ENCODE measurements at places on chromosomes 3 and 15.

GRCh38 chr3:187403768-187404288 is 35.6 kb downstream of the RTP4 start:
- DNase-seq, result no peak

GRCh38 chr15:59176653-59177316 is 29.9 kb upstream of the LDHAL6B start:
- DNase-seq, result no peak

DNA sequence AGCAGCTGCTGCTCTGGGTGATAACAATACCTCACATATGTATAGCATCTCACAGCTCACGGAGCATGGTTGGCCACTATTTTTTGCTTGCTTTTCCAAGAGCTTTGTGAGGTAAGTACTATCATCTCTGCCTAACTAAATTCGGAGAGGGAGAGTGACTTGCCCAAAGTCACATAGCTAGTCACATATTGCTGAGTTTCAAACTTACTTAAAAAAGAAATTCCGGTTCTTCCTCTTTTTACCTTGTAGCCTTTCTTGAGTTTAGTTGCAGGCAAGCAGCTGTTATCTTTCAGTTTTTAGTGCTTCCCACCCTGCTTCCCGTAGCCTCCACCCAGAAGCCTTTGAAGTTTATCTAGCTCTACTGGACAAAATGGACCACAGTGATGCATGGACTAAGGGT is 309.2 kb downstream of the PDCD6IP start:
- DNase-seq, result no peak

- peak; percentile 29 for DNase-seq
These were observed at the start of gene PTPN9 for GRCh38 chr15:75578948-75579920. TSS of gene PTPN9 (minus strand) at chr15:75579315. CDS start at chr15:75578776, 539 bp downstream.

DNA sequence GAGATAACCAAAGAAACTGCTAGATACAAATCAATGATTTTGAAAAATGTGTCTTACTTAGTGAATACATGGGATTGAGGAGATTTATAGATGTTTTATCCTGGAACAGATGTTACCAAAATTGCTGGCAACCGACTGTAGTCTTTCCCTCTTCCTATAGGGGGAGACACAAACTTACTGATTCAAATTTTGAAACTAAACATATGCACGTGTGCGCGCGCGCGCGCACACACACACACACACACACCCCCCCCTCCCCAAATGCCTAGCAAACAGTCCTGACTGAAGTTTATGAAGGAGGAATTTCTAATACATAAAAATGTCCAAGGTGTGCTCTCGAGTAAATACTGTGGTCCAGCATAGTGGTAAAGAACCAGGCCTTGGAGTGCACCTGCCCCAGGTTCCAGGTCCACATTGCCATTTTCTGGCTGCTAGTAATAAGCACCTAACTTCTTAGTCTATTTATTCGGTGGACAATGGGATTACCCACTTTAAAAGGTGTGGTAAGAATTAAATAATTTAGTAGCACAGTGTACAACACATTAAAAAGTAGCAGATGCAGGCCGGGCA is 18.5 kb upstream of the C3orf62 start:
- DNase-seq, result no peak

DNA sequence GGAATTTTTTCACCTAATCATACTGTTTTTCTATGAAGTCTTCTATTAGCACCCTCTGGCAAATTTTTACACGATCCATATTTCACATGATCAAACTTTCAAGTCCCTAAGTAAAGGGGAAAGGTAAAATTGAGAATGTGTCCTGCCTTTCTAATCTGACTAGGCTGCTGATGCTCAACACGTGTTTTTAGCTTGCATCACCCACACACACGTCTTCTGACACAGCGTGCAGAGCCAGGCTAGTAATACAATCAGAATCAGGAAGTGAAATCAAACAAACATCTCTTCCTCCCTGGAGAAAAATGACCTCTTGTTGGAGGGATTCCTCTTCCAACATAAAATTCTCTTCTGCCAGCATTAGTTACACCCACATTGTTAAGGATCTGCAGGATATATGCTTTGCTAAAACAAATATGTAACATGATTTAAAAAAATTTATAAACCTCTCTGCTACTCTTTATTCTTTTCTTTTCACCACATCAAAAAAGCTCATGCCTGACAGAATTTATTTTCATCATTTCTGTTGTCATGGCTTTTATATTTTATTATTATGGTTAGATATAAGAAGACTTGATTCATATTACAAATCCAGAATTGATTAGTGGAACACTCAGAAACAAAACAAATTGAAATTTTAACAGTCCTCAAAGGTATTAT is 122.4 kb downstream of the RAP2B start:
- DNase-seq, result peak; percentile 18

GRCh38 chr3:127634653-127635052 is 5.7 kb downstream of the PODXL2 start:
- DNase-seq, result no peak

- DNase-seq, result no peak
These were observed 154.3 kb downstream of the ALDH1A2 start for GRCh38 chr15:57911247-57911646.

- DNase-seq, result no peak
These were observed 2.4 kb downstream of the TRPM1 start for GRCh38 chr15:31098953-31099740.

DNA sequence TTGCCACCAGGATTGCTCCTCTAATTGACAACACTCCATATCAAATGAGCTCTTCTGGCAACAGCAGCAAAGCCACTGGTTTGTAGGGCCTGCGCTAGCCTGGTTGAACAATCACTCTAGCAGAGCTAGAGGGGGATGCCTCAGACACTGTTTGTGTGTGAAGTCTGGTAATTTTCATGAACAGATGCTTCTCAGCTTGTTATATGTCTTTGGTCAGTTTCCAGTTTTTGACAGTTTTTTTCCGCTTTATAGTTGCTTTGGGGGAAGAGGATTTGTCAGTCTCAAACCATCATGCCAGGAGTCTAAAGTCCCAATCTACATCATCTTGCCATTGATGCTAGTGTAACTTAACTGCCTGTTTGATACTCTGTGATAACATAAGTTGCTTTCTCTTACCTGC is 136.0 kb downstream of the HCN4 start:
- no peak for DNase-seq

DNA sequence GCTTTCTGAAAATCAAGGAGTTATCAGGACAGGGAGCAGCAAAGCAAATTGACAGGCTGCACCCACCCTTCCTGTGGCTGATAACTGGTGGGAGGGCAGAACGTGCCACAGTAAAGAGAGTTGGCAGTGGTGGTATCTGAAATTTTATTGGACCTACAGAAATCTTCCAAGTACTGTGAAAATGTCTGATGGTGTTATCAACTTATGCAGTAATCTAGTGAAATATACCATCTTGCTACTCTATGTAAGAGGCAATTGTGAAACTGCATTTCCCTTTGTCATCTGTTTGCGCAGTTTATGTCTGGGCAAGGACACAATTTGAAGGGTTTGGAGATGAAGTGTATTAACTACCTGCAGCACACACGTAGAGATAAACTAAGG is 1.5 kb downstream of the PLCL2 start:
- no peak for DNase-seq

DNA sequence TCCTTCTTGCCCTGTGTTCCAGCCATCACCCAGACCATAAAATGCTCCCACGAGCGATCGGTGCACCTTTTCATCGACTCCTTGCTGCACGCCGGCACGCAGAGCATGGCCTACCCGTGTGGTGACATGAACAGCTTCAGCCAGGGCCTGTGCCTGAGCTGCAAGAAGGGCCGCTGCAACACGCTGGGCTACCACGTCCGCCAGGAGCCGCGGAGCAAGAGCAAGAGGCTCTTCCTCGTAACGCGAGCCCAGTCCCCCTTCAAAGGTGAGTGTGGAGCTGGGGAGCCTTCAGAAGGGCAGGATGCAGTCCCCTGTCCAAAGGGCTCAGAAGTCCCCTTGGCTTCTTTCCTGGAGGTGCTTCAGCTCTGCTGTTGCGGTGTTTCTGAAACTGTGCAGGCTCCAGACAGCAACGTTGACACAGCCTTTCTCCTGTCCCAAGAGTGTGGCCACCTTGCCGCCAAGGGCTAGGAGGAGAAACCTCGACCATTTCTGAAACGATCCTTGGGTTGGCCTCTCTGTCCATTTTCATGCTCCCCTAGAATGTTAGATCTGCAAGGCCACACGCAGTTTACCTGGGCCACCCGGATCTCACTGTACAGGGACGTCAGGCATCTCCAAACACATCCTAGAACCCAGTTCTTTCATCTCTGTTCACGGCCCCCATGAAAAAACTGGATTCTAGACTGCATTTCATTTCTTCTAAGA is 116.7 kb downstream of the LIPC start:
- DNase-seq, result no peak

DNA sequence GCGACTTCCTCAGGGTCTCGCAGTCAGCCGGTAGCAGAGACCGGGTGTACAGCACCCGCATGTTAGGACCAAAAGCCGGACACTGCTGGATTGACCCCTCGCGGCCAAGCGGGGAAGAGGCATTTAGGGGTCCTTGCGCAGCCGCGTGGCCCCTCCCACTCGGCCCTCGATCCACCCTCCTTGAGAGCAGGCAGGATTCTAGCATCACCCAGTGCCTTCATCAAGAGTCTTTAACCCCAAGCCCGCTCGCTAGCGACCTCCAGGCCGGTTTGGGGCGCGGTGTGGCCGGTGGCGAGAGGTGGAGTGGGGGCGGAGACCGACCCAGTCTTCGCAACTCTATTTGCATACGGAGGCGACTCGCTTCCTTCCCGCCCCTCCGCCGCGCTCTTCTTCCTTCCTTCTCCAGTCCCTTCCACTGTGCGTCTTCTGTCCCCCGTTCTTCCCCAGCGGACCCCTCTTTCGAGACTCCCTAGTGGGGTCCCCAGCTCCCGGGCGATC is at the start of gene ST6GAL1:
TSS of gene ST6GAL1 (plus strand) at position 384 of the 498 bp plus-strand sequence. CDS start 112,178 bp downstream, outside the sequence.
- no peak for DNase-seq

DNA sequence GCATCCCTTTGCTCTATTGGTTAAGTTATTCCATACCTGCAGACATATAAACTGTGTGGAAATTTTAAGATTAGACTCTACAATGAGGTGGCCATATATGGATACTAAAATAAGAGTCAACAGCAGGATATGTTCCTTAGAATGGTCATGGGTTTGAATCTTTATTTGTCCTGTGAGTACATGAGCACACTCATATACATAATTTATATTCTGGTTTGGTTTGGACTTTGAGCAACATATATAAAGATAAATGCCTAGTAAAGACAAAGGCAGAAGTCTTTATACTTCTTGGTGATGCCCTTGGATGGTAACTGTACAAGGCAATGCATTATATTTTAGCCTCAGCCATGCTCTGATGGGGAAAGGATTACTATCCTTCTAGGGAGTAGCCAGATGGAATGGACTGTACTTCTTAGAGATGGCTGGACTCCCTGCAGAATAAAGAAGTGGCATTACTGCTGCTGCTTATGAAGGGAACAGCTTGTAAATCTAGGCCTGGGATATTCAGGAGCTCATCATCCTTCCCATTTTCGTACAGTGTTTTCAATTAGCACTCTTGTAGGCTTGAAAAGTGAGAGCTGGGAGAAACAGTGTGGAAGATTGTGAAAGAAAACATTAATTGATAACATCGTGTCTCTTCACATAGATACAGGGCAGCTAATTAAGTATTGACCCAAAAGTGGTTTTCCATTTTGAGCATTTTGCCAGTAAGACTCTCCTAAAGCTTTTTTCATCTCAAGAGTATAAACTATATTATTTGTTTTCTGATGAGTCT is 60.4 kb downstream of the HMG20A start:
- DNase-seq, result no peak

DNA sequence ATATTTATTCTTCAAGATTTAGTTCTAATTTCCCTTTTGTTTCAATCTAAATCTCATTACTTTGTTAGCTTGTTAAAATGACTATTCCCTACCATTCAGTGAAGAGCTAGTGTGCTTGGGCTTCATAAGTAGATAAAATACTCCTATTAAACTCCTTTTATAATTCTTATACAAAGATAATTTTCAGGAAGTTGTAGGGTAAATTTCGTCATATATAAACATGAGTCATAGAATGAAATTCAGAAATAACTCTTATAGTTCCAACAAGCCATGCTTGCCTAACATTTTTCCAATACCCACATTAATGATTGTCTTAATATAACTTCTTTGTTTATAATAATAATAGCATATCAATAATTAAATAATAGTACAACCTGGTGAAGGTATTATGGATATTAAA is 407.3 kb downstream of the NAALADL2 start:
- DNase-seq, result no peak

GRCh38 chr3:170976190-170976519 is 50.4 kb downstream of the SLC2A2 start:
- DNase-seq, result no peak

GRCh38 chr15:40054855-40055575 is 16.0 kb upstream of the SRP14 start:
- no peak for DNase-seq

DNA sequence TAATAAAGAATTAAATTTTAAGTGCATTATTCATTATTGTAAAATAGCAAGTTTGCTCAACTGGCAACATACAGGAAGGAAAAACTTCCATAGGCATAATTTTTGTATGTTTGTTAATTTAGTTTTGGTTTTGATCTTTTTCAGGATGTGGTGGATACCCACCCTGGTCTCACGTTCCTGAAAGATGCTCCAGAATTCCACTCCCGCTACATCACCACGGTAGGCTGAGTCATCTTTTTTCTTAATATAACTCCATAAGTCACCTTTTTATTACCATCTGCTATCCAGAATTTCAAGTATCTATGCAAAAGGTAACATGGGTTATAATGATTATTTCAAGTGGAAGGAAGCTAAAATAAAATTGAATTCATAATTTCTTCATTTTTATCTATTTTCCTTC is 104.8 kb downstream of the PPP2R3A start:
- DNase-seq, result no peak

DNA sequence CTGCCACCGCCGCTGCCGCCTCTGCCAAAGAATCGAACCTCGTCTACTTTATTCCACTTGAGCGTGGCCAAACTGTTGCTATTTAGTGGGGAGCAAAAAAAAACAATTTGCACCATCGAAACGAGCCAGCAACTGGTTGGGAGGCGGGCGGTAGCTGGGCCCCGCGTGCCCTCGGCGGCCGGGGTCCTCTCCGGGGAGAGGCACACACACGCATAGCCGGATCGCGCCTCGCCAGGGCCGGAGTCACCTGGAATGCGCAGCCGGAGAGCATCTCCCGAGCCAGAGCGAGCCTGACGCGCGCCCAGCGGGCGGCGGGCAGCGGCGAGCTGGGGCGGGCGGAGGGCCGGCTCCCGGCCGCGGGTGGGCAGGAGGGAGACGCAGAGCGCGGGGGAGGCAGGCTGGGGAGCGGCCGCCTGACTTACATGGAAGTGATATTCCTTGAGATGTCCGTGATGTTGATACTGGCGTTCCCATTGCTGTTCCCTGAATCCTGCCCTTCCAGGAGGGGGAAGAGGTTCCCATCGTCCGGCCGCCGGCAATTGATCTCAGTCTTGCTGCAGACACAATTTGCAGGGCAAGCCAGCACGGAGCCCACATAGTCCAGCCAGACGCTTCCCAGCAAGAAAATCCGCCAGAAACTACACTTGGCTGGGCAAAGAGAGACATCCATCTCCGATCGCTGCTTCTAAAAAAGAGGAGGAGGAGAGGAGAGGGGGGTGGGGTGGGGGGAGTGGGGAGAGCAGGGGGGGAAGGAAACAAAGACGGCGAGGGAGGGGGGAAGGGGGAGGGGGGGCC is 858 bp downstream of the NTRK3 start:
- no peak for DNase-seq

DNA sequence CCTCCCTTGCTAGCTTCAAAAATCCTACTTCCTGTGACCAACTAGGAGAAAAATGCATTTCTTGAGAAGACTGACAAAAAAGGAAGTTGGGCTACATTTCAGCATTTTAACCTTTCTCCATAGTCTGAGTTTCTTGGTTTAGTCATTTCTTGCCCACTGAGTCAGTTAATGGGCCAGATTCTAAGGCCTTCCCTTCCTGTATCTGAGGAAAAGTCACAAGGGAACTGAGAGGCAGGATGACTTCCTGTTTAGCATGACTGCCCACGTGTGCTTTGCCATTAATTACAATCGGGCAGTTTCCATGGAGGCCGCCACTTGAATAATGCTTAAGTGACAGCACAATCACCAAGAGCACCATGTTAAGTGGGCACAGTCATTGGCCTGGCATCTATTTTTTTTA is 794.4 kb upstream of the LMCD1 start:
- DNase-seq, result no peak

Data from NCI-H2081 treated with DMSO at 0.1 percent for 48 hours (cell line).